Right kidney (tissue), 9 donors: ENCODE measurements at places on chromosomes 6 and 20.
A peak's percentile ranks its signal among the peaks of the same experiment; 100 is the strongest.

DNA sequence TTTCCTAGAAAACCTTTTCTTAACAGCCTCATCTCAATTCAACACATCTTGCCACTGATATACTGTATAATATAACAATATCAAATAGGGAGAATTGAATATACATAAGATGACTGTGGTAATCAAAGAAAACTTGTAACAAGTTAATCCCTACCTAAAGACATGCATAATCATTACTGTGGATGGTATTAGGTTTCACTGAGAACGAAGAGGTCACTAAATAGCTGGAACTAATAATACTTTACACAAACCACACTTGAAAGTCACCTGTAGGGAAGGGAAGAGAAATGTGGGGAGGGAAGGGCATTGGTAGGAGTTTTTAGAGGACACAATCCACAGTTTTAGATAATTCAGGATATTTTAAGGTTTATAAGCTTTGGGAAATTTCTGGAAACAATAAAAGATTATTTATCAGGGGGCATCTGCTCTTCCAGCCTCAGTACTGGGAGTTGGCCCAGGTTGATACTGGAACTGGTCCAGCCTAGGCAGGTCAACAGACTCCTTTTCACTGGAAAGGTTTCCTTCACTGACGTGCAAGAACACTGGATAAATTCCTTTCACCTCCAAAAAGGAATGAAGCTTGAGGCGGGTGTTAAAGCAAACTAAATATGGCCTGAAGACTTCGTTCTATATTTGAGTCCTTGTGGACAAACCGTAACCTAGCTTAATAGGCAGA, 44.0 kb downstream of the MAP7 start:
- no peak for DNase-seq

- DNase-seq, result no peak
Observed at GRCh38 chr6:105539911-105540310, 137.0 kb upstream of the PREP start.

DNA sequence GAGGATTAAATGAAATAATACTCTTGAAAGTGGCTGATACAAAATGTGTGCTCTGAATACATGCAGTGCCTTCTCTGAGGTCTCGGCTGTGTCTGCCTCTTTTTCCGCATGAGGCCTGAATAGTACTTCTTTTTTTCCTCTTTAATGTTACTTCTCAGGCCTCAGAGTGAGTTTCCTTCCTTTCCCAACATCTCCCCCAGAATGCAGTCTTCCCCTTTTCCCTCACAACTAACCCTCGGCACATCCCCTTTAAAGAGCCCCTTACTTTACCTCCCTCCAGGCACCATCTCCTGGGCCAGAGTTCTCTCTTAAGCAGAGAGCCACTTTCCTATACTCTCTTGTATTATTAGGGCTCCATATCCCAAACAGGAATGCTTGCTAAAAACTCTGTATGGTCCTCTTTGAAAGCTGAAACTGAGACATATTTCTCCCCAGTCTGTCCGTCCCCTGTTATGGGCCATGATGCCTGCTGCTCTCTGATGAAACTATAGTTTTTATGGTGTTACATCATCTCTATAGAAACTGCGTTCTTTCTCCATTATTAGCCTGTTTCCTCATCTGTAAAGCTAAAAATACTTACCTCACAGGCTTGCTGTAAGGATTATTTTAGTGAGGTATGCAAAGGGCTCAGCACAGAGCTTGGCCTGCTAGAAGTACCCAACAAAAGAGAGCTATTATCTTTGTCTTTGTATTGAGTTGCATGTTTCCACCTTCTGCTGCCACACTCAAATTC, 2.3 kb downstream of the PLAGL2 start:
- no peak for DNase-seq

DNA sequence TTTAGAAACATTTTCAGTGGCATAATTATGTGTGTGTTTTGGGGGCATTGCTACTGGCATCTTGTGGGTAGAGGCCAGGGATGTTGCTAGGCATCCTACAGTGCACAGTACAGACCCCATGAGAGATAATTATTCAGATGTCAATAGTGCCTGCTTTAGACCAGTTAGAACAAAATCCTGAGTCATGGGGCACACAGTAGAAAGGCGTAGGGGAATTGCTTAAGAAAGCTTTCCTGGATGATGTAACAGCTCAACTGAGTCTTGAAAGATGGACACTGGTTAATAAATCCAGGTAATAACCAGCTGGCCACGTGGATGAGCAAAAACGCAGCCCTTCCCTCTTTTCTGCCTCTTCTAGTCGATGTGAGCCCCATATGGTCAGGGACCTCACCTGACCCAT, 51.1 kb downstream of the KCNB1 start:
- no peak for DNase-seq

DNA sequence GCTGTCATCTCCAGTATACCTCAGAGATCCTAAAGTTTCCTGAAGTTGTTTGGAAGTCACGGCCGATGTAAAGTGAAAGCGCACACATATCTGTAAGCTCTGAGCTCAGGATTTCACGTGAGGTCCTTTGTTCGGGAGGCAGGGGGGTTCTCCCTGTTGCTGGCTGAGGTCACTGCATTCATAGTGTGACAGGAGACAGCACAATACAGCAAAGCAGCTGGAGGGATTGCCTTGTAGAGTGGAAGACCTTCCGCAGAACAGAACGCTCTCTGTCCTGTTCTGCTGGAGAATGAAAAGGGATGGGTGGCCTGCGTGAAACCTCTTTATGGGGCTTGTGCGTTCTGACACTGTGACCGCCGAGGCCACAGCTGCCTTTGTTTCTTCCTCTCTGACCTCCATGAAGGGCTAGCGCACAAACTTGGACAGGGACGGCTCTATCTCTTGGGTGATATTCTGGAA, 13.4 kb upstream of the SERPINB1 start:
- DNase-seq, result peak; percentile 49

- DNase-seq, result no peak
Observed at GRCh38 chr6:88835210-88835609, 128.2 kb downstream of the RNGTT start.

DNA sequence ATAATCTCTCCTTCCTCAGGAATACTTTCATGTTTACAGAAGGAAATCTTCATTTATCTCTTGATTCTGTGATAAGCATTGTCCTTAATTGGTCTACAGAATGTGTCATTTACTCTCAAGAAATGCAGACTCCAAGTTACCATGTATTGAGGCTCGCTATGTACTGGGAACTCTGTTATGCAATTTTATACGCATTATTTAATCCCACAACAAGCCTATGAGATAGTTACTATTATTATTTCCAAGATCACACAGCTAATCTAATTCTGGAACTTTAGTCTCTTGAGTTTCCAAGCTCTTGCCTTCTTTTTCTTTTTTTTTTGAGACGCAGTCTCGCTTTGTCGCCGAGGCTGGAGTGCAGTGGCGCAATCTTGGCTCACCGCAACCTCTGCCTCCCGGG, 30.0 kb upstream of the RAB23 start:
- no peak for DNase-seq

DNA sequence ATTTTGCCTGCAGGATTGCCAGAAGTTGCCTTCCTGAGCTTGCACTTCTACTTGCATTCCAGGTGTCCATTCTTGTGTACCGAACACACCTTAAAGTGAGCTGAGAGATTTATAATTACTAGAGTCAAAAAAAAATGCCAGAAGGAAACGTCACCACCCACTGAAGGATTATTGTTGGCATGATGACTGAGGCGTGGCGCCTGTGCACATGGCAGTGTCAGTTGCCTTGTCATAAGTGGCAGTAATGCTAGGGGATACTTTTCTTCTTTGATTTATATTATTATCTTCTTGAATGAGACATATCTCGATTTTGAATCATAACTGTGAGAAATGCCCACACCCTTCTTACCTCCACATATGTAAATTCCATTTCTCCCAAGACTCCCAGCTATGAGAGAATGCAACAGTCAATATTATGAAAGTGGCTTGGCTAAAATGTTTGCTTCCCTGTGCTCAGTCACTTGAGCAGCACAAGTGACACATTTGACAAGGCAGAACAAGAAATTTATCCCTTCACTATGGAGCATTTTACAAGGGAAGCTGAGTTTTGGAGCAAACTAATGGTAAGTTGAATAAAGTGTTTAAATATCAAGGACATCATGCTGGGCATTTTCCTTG, 149.5 kb upstream of the SASH1 start:
- DNase-seq, result no peak

GRCh38 chr20:31608251-31608945, 3.3 kb downstream of the ID1 start:
- peak; percentile 86 for DNase-seq

DNA sequence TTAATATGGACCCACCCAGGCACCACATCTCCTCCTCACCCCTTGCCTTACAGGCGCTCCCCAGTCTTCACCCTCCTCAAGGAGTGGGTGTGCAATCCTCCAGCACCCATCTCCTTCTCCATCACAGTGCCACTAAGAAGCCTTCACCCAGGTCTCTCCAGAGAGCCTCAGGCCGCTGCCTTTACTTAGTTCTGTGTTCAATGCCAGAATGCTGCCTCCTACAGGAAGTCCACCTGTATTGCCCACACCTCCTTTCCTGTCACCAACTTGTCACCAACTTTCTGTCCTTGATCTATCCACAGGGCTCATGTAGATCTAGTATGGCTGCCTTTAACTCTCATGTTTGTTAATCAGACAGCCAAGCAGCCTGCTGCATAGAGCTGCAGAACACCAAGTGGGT, 586 bp upstream of the LST1 start:
- no peak for DNase-seq

GRCh38 chr20:33474963-33475362, 14.9 kb upstream of the CBFA2T2 start:
- DNase-seq, result no peak

DNA sequence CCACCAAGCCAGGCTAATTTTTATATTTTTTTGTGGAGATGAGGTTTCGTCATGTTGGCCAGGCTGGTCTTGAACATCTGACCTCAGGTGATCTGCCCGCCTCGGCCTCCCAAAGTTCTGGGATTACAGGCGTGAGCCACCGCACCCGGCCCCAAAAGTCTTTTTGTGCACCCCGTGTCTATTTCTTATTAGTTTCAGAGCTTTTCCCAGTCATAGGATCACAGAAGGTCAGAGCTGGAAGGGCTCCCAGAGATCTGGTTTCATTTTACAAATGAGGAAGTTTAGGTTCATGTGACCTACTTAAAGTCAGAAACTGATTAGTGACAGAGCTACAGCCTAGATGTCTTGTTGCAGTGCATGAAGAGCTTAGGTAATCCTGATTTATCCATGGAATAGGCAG, 1.6 kb upstream of the OGFRL1 start:
- DNase-seq, result no peak

DNA sequence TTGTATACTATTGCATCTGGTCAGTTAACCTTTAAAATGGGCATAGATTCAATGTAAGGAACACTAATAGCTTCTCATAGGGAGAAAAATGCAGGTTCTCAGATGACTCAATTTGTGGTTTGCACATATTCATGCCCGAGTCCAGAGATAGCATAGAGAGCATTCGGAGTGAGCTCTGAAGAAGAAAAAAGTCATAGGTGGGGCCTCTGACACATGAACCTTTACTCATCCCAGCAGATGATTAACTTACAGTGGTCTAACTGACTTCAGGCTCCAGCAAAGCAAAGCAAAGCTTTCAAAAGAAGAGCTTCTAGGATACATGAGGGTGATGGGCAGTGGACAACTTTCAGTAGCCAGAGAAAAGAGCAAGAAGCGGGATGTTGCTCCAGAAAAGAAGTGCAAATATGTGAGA, 55.3 kb upstream of the BTN3A2 start:
- no peak for DNase-seq

DNA sequence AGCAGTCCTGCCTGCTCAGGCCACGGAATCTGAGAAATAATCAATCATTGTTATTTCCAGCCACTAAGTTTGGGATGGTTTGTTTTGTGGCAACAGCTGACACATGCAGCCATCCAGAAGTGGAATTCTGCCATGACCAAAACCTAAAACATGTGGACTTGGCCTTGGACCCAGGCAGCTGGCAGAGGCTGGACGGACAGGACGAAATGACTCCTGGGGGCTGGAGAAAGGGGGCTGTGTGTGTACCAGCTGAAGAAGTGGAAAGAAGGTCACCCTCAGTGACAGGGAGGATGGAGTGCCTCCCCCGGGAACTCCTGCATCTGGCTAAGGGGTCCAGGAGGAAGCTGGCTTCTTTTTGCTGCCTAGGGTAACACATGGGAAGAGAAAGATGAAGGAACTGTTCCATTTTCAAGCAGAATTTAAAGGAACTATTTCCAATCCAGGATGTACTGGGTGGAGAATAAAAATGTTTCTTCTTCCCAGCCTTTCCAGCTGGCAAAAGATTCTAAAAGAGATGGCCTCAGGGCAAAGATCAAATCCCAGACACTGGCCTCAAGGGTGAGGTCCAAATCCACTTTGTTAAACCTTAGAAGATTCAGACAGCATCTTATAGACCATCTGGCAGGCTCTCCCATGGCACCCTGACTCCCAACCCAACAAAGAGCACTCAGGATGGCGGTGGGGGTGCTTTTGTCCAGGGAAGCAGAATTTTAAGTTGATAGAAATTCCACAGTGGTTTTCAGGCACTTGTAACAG, 14.3 kb downstream of the SERPINB6 start:
- no peak for DNase-seq

DNA sequence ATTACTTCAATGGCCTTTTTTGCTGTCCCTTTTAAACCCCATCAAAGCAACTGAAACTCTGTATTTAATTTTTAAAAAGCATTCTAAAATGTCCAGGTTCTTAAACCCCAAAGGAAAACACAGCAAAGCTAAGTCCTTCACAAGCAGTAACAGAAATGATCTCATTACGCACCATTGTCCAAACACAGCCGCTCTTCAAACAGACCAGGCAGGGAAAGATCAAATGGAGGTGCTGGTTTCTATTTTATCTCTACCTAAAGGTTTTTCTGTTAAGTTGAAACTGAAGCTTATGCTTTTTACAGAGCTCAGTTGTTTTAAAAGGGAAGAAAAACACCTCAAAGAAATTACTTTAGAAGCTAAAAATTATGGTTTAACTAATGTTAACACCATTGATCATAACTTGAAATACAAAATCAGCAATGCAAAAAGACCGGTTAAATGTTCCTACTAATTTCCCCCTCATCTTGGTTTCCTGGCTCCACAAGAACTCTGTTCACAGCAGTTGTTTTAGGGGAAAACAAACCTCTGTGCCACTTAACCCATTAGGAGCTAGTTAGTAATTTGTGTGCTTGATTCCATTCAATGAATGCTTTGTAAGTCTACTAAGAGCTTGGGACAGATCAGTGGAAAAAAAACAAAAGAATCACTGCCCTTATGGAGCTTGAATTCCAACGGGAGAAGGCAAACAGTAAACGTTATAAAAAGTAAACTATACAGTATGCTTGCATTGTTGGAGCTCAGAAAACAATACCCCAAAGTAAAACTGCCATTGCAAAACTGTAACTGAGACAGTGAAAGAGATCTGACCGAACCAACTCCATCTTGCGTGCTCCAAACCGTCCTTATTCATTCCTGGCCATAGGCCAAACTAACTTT, 87.4 kb downstream of the CD24 start:
- DNase-seq, result no peak
